HCT116 (cell line): ENCODE measurements at places on chromosomes 13 and 19.

DNA sequence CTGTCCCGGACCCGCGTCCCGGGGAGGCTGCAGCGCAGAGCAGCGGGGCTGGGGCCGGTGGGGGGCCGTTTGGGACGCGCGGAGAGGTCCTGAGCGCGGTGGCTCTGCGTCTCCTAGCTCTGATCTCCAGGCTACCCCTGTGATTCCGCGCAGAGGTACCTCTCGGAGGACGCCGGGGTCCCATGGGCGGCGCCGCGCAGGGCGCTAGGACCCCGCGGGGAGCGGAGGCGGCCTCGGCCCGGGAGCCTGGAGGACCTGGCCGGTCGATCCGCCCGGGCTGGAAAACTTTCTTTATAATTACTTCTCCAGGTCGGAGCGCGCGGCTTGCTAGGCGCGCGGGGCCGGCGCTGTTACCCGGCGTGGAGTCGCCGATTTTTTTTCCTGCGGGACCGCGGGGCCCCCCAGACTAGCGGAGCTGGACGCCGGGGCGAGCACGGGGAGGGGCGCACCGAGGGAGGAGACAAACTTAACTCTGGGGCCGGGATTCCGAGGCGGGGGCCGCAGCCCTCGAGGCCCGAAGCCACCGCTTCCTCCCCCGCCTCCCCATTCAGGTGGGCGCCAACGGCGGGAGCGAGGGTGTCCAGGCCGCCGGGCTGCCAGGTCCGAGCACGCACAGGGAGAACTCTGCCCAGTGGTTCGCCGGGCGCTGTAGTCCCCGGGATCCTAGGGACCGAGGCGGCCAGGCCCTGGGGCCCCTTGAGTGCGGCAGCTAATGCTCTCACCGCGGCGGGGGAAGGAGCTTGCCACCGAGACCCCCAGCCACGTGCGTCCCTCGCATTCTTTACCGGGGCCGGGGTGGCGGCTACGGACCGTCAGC is 848 bp upstream of the CEBPA start:
- no peaks in the 10 kb centered on the region for H3K27me3 ChIP-seq
- peak overlapping the region; percentile 70 for H3K4me3 ChIP-seq
- H3K36me3 ChIP-seq, result no peaks in the 10 kb centered on the region

- no peak overlapping the region for H3K27ac ChIP-seq
- H3K4me1 ChIP-seq, result peaks cover 75% of the 10 kb centered on the region
- no peak for DNase-seq
- no peaks in the 10 kb centered on the region for H3K27me3 ChIP-seq
- H3K36me3 ChIP-seq, result no peaks in the 10 kb centered on the region
- H3K4me3 ChIP-seq, result no peak overlapping the region
Observed at GRCh38 chr19:10620786-10621185, 4.6 kb upstream of the SLC44A2 start.

DNA sequence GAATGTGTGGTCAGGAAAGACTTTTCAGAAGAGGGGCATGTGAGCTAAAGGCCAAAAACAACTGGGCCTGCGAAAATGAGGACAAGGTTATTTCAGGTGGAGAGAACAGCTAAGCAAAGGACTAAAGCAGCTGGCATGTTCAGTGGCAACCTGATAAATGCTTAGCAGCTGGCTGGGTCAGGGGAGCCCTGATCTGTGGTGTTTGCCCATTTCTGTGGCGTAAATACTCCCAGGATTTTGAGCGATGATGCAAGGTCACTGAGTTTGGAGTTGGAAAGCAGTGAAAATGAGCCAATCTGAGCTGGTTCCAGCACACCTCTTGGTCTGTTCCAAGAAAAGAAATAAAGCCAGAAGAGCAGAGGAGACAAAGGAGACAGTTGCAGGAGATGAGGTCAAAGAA is 704.3 kb downstream of the UQCRFS1 start:
- no peak overlapping the region for H3K27ac ChIP-seq
- no peaks in the 10 kb centered on the region for H3K36me3 ChIP-seq
- no peaks in the 10 kb centered on the region for H3K4me1 ChIP-seq

DNA sequence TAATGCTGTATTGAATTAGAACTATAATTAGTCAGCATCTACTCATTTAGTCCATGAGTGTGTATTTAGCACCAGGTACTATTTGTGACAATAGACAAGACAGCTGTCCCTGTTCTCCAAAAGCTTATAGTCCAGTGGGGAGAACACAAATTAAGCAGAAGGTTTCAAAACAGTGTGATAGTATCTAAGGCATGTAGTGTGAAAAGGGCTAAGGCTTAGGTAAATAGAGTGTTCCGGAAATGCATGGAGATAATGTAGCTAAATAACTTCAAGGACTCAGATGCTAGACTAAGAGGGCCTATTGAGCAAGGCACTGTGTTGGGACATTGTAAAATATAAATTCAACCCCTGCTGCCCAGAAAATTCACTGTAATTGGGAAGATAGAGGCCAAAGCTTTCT is 144.1 kb upstream of the MIR17HG start:
- peaks cover 11% of the 10 kb centered on the region; the same call in 1 of the 2 replicates for H3K27me3 ChIP-seq
- DNase-seq, result no peak
- H3K4me3 ChIP-seq, result no peak overlapping the region
- H3K27ac ChIP-seq, result no peak overlapping the region
- H3K4me1 ChIP-seq, result no peaks in the 10 kb centered on the region
- H3K36me3 ChIP-seq, result no peaks in the 10 kb centered on the region
